ENCODE measurements at places on chromosomes 1 and 21. TPM values are rescaled to one million over a fixed set of nuclear protein-coding genes. Genes with fewer than 3 reads are reported as not detected.

DNA sequence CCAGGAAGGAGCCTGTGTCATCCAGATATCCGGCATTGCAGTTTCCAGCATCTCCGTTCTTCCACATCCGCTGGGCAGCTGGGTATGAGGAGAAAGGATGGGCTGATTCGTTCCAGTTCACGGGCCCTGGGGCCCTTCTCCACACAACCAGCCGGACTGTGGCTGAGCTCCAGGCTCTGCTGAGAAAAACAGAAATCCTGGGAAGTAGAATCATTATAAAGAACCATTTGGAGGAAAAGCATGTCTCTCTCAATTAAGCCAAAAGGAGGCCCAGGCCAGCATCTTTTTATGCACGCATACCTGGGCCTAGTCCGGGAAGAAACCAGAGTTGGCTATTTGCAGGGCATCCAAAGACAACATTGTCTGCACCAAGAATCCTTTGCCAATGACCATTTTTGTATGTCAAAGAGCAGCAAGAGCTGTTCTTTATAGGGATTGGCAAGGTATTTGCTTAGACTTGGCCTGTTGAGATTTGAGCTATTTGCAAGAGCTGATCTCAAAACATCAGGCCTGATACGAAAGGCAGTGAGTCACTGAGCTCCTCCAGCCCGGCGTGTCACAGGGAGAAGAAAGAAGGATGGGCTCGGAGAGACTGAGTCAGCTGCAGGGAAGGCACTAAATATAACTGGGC is 84.9 kb upstream of the ARHGEF16 start:
- no peak for DNase-seq

GRCh38 chr1:190452272-190452848 is 25.3 kb downstream of the BRINP3 start:
- DNase-seq: no peak

DNA sequence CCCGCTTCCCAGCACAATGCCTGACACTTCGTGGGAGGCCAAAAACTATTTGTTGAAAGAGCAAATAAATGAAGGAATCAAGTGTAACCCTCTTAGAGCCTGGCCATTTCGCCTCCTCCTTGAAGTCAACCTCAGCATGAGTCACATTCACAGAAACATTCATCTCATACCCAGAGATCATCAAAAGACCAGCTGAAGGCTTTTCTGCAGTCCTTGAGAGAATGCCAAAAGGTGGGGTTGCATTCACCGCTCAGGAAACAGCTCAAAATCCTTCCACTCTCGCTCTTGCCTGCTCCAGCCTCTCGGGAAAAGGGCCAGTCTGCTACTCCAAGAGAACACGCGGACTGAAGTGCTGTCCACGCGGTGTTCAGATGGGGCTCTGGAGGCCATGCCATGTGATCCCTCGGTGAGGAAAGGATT is 90.0 kb downstream of the VWA5B1 start:
- DNase-seq: no peak

- no peak for DNase-seq
These were observed 30.1 kb upstream of the SRP9 start for GRCh38 chr1:225747566-225747965.

GRCh38 chr1:223035724-223036478 is 107.1 kb downstream of the TLR5 start:
- DNase-seq: no peak

GRCh38 chr1:204338997-204339396 is 20.7 kb downstream of the PLEKHA6 start:
- no peak for DNase-seq

The TBX15 gene
- total RNA-seq: not detected

The SELENOF gene
- 202 TPM for total RNA-seq

The GUCA2B gene
- not detected for total RNA-seq

Measured in endothelial cell of umbilical vein (primary cell).